ENCODE measurements at places on chromosomes 5 and 9. TPM values are rescaled to one million over a fixed set of nuclear protein-coding genes. Genes with fewer than 3 reads are reported as not detected.

Gene IL17B
- total RNA-seq, result not detected

Gene F12
- 1.5 TPM for total RNA-seq

Gene DBH
- not detected for total RNA-seq

Gene GABBR2
- not detected for total RNA-seq

Gene AQP3
- 162 TPM for total RNA-seq

Gene ZFYVE16
- total RNA-seq, result 13.4 TPM

Measured in activated CD4-positive, alpha-beta memory T cell treated with anti-CD3 and anti-CD28 coated beads, Interleukin-2, amount 10 ng/mL, durations not matched to agents 7 days and 5 days (primary cell).